ENCODE measurements at places on chromosomes 1 and 21.

DNA sequence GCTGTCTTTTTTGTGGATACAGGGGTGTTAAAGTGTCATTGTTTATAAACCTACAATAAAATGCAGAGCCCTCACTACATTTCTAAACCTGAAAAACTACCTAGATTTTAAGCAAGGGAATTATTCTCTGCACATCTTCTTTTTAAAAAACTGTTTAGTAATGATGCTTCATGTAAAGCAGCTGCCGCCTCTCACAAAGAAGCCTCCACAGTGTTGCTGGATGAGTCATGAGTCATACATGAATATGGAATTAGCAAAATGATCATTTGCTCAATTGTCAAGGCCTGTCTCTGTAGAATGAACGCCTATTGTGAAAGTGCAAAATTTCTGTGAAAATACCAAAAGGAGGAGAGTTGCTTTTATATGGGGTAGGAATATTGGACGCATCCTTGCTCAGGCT, 259.5 kb upstream of the CHRM3 start:
- DNase-seq, result no peak

- DNase-seq, result no peak
Measured at GRCh38 chr1:43880604-43881003, 53.0 kb upstream of the ARTN start.

- no peak for DNase-seq
Measured at GRCh38 chr1:103265551-103265950, 157.2 kb upstream of the COL11A1 start.

DNA sequence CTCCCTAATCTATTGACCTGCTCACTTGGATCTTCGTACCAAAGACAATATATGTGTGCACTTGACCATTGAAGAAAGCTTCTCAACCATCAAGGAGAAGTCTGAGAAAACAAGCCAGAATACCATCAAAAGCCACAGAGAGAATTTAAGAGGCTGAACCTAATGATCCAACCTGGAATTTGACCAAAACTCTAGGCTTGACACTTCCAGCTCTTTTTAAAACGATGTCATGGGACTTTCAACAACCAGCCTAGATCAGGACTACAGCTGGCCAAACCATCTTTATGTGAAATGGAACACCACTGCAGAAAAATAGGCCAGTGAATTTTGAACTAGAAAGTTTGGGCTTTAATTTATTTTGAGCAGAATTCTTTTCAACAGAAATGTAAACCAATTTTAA, 444.4 kb downstream of the LTN1 start:
- no peak for DNase-seq

- DNase-seq, result no peak
Measured at GRCh38 chr1:59136541-59137275, 160.2 kb upstream of the FGGY start.

DNA sequence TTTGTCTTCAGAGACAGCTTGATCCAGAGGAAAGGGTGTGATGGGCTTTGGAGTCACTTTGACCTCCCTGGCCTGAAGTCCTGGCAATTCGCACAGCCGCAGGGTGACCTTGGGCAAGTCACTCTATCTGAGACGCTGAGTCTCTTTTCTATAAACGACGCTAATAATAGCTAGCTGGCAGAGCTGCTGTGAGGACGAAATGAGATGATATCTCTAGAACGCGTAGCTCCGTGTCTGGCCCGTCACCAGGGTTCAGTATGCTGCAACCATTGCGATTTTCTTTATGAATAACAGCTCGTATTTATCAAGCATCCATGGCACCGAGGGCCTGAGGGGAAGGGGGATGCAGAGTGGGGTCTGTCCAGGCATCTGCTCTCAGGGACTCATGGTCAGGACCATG, 58.7 kb downstream of the IGSF21 start:
- no peak for DNase-seq

All from HuH-7 (cell line).